Activated CD4-positive, alpha-beta T cell treated with anti-CD3 and anti-CD28 coated beads for 36 hours (primary cell): ENCODE measurements at places on chromosomes 5 and 9. TPM values are rescaled to one million over a fixed set of nuclear protein-coding genes. Genes with fewer than 3 reads are reported as not detected.

GNAQ gene
- total RNA-seq: 24.7 TPM

SPARC gene
- 0.67 TPM for total RNA-seq

ADAMTS13 gene
- total RNA-seq: 1.7 TPM

SLCO4C1 gene
- total RNA-seq: 0.28 TPM

TMC1 gene
- not detected for total RNA-seq

REEP5 gene
- total RNA-seq: 44.3 TPM

FBXO4 gene
- total RNA-seq: 22.3 TPM

SEMA5A gene
- 0.04 TPM for total RNA-seq

FST gene
- 0.43 TPM for total RNA-seq

C9 gene
- not detected for total RNA-seq

FAXDC2 gene
- 0.14 TPM for total RNA-seq

C7 gene
- total RNA-seq: not detected
